Hepatocyte (in vitro differentiated cells): ENCODE measurements at places on chromosomes 2 and 18.

DNA sequence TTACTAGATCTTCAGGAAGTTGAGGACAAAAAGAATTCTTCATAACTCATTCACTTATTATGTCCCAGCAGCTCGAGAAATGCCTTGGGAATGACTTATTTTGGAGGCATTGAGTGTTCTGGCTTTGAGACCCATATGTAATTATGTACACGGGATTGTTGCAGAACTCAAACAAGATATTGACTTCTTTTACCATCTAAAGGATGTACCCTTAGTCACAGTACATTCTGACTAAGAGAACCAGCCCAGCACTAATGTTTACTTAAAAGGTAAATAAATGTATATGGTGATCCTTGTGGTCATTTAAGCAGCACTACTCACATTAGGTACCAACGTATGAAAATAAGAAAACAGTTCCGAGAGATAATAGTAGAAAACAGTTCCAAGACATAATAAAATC, 268.9 kb downstream of the ADCYAP1 start:
- DNase-seq: no peak

DNA sequence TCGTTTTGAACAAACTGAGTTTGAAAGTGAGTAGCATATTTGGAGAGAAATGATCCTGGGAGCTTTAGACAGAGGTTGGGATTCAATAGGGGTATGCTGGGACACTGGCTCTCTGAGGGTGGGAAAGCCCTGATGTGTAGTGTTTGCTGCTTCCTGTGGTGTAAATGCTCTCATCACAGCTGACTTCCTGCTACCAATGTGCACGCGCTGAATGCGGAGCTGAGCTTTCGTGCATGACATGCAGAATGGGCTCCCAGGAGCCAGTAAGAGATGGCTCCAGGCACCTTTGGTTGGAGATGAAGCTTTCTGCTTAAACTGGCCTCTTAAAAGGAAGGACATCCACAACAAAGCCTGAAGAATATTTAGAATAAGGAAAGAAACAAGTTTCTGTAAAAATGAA, 224.1 kb upstream of the CCDC150 start:
- no peak for DNase-seq

DNA sequence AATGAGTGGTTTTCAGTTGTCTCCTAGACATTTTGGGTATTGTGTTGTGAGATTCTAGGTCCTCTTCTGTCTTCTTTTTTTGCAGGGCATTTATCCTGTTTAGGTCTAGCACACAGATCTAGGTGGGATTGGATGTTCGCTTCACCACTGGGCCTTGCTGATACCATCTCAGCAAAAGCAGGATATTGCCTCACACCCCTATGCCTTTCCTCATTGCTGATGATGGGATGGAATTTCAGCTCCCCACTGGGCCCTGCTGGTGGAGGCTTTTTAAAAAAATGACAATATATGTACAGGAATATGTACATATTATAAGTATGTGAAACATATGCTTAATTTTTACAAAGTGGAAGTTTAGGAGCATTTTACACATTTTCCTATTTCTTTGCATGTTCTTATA, 5.4 kb upstream of the TOGARAM2 start:
- DNase-seq: no peak

DNA sequence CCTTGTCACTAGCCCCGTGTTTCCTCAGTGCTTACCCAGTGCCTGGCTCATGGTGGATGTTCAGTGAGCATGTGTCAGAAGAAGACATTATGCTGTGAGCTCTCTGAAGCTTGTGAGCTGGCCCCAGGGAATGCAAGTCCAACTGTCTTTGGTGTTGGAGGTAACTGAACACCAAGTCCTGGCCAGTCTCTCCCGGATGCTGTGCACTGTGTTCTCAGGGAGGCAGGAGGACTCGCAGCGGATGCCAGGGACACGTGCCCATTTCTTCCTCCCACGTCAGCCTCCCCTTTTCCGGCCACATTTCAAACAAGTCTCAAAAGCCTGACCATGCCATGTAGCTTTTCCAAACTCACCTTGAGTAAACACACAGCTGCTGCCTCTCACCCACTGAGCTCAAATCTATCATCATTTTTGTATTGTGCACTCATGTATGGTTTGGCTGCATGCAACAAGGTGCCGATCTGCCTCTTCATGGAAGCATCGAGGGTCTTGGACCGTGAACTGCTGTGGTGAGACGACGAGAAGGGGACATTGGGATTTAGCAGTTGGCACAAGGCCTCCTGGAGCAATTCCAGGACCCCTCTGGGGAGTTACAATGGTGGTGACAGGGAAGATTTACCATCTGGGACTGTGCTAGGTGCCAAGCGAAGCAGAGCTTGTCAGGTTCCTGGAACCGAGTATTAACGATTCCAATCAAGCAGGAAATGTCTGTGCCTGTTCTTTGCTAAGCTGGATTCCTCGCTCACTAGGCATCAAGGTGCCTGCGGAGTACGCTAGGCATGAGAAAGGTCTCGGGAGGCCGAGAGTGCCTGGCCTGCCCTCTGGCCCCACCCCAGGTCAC, 44.4 kb upstream of the MGAT4A start:
- DNase-seq: no peak

- no peak for DNase-seq
These were observed 558.6 kb upstream of the HS6ST1 start for GRCh38 chr2:128876986-128877983.

GRCh38 chr18:58125183-58125582, 81.2 kb downstream of the NEDD4L start:
- no peak for DNase-seq

DNA sequence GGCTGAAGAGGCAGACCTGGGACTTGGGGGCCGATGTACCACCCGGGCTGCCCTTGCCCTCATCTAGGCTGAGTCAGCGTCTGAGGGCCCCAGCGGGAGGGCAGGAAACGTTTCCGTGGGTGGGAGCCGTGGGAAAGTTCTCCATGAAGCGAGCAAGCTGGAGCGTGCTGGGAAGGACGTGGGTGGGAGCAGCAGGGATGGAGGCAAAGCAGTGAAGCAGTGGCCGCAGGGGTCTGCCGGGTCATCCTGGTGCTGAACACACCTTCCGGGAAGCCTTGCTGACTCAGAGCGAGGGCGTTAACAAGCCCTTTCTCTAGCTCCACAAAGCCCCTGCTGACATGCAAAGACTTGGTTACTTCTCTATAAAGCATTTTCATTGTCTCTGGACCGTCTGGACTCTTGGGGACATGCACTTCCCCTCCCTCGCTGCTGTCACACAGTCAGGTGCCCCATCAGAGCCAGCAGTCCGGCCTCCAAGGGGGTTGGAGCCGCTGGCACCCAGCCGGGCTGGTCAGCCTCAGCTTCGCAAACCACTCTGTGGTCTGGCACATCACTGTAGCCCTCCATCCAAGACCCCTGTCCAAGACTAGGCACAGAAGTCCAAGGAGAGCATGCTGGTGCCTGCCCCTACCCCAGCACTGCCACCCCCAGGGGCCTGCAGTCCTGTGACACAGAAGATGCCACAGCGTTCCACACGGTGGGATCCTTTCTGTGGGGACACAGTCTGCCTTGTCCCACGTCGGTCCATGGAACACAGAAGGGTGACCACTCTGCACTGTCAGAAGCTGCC, 115.1 kb upstream of the GPC1 start:
- peak; percentile 53 for DNase-seq

DNA sequence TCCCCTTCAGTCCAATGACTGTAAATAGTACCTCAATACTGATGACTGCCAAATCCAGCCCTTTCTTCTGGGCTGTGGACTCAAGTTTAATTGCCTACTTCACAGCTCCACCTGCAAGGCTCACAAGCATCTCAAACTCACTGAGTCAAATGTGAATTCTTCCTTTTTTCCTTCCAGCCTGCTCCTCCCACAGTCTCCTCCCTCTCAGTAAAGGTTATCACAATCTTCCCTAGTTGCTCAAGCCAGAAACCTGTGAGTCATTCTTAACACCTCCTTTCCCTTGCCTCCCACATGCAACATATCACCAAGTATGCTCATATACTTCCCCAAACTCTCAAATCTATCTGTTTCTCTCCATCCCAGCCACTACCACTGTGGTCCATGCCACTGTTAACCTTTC, 3.7 kb upstream of the MFSD6 start:
- peak; percentile 61 for DNase-seq

DNA sequence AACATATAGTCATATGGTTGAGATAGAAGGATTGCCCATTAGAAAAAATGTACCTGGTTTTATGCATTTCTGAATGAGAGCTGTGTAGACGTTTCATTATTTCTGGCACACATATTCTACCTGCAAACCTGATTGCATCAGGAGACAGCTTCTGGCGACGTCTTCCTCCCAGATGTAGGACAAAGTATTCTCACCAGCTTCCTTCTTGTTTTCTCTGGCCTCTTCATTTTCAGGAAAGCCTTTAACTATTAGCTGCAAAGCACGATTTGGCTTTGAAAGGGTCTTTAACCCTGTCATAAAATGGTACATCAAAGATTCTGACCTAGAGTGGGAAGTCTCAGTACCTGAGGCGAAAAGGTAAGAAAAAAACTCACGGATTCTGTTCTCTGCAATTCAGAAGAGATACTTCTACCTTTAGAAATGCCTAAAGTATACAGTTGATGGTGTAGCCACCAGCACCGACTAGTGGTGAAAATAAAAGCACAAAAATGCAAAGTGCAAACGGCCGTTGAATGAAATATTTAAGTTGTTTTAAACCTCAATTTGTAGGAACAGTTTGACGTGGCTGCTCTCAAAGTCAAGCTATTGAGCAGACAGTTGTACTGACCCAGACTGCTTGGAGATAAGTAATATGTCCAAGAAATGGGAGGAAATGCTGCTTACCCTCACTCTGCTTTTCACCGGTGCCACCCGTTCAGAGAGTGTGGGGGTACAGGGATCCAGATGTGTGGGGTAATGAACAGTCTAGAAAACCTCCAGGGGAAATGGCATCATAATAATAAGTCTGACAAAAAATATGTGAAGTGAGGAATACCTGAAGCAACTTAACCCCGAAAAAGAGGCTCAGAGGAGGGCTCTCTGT, 20.2 kb downstream of the IL18RAP start:
- DNase-seq: peak; percentile 47
